Activated T-helper 1 cell treated with anti-CD3 and anti-CD28 coated beads, Interleukin-12 subunit alpha, Interleukin-12 subunit beta, Interleukin-2, Interleukin-4 antibody, amounts not matched to agents 30 ng/mL and 10 ng/mL and 1 ng/mL, durations not matched to agents 14 hours and 24 hours and 36 hours (primary cell): ENCODE measurements at places on chromosomes 4 and X.

DNA sequence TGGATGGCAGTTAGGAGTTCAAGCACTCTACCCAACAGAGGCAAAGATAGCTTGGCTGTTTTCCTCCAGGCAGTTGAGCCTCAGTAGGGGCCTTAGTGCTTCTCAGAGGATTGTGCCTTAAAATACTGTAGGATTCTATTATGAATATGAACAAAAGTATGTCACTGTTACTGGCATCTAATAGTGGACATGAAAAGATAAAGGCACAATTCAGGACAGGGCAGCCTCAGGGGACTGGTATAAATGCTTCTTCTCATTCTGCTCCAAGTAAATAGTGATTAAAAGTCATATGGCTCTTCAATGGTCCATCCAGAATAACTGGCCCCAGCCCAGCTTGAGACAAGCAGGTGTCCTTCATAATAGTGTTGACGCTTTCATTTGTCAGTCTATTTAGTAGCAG, 17.7 kb downstream of the COL4A6 start:
- no peak overlapping the region for H3K27ac ChIP-seq
- DNase-seq: no peak
- H3K4me3 ChIP-seq: no peak overlapping the region
- H3K27me3 ChIP-seq: no peaks in the 10 kb centered on the region

GRCh38 chrX:69919749-69920148, 130.0 kb downstream of the AWAT2 start:
- H3K27me3 ChIP-seq: peaks cover 2% of the 10 kb centered on the region
- no peaks in the 10 kb centered on the region for H3K4me1 ChIP-seq
- no peak overlapping the region for H3K27ac ChIP-seq
- no peak overlapping the region for H3K4me3 ChIP-seq
- H3K36me3 ChIP-seq: no peaks in the 10 kb centered on the region
- no peak for DNase-seq

GRCh38 chrX:262381-262909, 18.7 kb upstream of the PLCXD1 start:
- H3K27ac ChIP-seq: no peak overlapping the region
- no peak overlapping the region for H3K4me3 ChIP-seq
- H3K27me3 ChIP-seq: no peaks in the 10 kb centered on the region
- no peak for DNase-seq
- no peaks in the 10 kb centered on the region for H3K36me3 ChIP-seq

DNA sequence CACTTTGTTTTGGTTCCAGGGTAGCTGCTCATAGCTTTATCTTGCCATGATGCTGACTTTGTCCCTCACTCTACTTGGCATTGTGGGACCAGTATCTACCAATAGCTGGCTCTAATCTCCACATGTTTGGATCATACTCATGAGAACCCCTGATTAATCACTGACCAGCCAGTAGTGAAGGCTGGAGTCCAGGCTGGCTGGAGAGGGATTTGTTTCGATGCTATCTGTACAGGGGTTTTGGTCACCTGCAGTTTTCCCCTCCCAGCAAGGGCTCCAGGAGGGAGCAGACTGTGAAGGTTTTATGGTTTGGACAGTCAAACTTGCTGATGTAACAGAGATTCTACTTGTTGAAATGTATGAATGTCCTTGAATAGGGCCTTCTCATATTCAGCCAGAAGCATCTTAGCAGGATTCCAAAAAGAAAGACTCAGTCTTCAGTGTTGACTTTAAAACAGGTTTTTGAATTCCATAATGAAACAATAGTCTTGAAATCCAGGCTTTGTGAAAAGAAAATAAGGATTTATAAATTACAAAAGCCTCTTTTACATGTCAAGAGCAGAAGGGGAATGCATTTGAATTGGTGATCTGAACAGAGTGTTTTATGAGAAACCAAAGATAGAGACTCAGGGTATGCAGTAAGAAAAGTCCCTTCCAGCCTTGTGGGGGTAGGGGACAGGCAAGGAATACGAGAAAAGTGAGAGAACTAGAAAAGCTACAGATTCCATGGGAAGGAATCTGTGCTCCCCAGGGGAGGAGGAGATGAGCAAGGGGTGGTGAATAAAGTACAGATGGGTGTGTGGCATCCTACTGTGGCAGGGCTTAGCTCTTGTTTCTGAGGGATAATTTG, 103.1 kb upstream of the SHISA3 start:
- H3K4me1 ChIP-seq: no peaks in the 10 kb centered on the region
- DNase-seq: no peak
- H3K27me3 ChIP-seq: peaks cover 7% of the 10 kb centered on the region
- H3K36me3 ChIP-seq: no peaks in the 10 kb centered on the region
- no peak overlapping the region for H3K27ac ChIP-seq

- no peak overlapping the region for H3K4me3 ChIP-seq
- no peak for DNase-seq
- peaks cover 3% of the 10 kb centered on the region for H3K36me3 ChIP-seq
- peaks cover 2% of the 10 kb centered on the region for H3K27me3 ChIP-seq
These were observed 127.8 kb upstream of the TBL1X start for GRCh38 chrX:9337046-9337445.

DNA sequence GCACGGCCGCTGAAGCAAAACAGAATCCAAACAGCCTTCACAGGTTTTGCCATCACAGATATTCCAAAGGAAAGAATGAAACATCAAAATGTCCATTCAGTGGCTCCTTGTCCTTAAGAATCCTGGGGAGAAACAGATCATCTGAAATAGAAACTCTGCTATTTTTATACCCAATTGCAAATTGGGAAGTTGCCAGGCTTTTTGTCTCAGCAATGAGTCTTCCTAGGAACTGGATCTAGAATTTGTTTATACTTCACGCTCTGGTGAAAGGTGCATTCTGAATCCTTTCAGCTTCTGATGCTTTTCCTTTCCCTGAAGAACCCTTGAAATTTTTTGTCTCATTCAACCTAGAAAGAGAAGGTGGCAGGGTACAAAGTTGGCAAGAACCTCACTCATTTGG, 218.9 kb downstream of the FBXW7 start:
- no peak overlapping the region for H3K27ac ChIP-seq
- no peaks in the 10 kb centered on the region for H3K4me1 ChIP-seq
- no peak for DNase-seq
- no peak overlapping the region for H3K4me3 ChIP-seq

- no peaks in the 10 kb centered on the region for H3K4me1 ChIP-seq
- no peaks in the 10 kb centered on the region for H3K36me3 ChIP-seq
- H3K4me3 ChIP-seq: no peak within 1 kb of the TSS
- no peak for DNase-seq
- H3K27me3 ChIP-seq: peaks cover 34% of the 10 kb centered on the region
These were observed at the start of gene BTC for GRCh38 chr4:74794382-74795010. TSS of gene BTC (minus strand) at chr4:74794523. CDS start at chr4:74794325, 198 bp downstream.

DNA sequence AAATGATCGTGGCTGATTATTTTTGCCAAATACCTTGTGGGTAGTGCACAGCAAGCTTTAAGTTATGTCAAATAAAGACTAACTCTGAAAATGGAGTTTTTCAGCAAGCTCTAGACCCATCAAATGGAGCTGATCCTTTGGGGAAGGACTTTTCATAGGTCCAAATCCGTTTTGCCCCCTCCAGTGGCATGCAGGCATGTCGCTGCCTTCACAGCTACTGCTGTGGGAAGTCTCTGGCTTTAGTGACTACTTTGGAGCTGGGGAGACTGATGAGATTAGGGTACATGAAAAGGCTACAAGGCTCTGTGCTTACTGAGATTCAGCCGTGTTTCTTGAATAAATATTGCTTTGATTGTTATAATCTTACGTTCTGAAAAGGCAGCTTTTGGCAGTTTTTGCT, 106.6 kb upstream of the HS3ST1 start:
- no peaks in the 10 kb centered on the region for H3K36me3 ChIP-seq

GRCh38 chr4:156784970-156785369, 186.6 kb downstream of the PDGFC start:
- no peaks in the 10 kb centered on the region for H3K27me3 ChIP-seq
- no peak overlapping the region for H3K4me3 ChIP-seq
- H3K4me1 ChIP-seq: no peaks in the 10 kb centered on the region
- no peak for DNase-seq
- H3K36me3 ChIP-seq: no peaks in the 10 kb centered on the region

DNA sequence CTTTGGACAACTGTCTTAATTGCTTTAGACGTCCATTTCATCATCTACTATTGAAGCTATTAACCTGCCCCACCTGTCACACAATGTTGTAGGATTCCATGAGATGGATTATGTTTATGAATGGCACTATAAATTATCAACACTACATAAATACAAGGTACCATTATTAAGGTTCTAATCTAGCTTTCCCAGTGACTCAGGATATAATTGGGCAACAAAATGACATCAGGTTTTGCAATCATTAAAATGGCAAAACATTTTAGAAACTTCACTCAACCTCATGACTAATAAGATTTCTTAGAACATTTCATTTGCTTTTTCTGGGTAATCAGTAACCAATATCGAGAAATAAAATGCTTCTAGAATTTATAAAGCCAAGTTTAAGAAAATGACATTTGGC, 9.2 kb downstream of the HOPX start:
- no peak for DNase-seq
- peaks cover 18% of the 10 kb centered on the region for H3K27me3 ChIP-seq
- no peaks in the 10 kb centered on the region for H3K4me1 ChIP-seq

GRCh38 chr4:159674241-159674640, 571.4 kb downstream of the RAPGEF2 start:
- DNase-seq: no peak
- no peaks in the 10 kb centered on the region for H3K27me3 ChIP-seq

GRCh38 chrX:79096145-79096556, 48.3 kb upstream of the GPR174 start:
- peaks cover 9% of the 10 kb centered on the region for H3K36me3 ChIP-seq
- no peaks in the 10 kb centered on the region for H3K27me3 ChIP-seq
- peaks cover 43% of the 10 kb centered on the region for H3K4me1 ChIP-seq
- peak overlapping the region; percentile 63 for H3K4me3 ChIP-seq
- peak overlapping the region; percentile 91 for H3K27ac ChIP-seq

- H3K27ac ChIP-seq: no peak overlapping the region
- no peaks in the 10 kb centered on the region for H3K36me3 ChIP-seq
- no peak overlapping the region for H3K4me3 ChIP-seq
- peaks cover 9% of the 10 kb centered on the region for H3K27me3 ChIP-seq
These were observed 163.2 kb downstream of the DCK start for GRCh38 chr4:71156616-71157015.

- no peak overlapping the region for H3K27ac ChIP-seq
- no peak for DNase-seq
- no peaks in the 10 kb centered on the region for H3K36me3 ChIP-seq
- H3K4me3 ChIP-seq: no peak overlapping the region
- H3K4me1 ChIP-seq: no peaks in the 10 kb centered on the region
These were observed 106.0 kb downstream of the TMEM144 start for GRCh38 chr4:158316264-158316663.

DNA sequence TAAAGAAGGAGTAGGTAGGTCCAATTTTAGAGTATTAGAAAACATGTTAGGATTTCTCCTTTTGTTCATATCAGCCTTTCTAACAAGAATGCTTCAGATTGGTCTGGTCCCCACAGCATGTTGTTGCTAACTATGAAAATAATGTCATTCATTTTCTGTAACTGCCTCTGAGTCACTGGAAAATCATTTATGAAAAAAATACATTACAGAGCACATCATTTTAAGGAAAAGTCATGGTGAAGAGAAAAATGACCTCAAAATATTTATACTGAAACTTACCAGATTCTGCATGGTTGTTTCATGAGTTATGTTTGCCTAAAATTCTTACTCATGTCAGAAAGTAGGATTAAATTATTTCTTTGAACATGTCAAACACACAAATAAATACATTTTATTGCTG, 35.2 kb downstream of the DTHD1 start:
- H3K4me1 ChIP-seq: peaks cover 79% of the 10 kb centered on the region
- peak overlapping the region; percentile 74 for H3K27ac ChIP-seq
- no peaks in the 10 kb centered on the region for H3K27me3 ChIP-seq

- no peak overlapping the region for H3K4me3 ChIP-seq
- H3K27me3 ChIP-seq: no peaks in the 10 kb centered on the region
- no peak for DNase-seq
These were observed 95.7 kb upstream of the IL15 start for GRCh38 chr4:141540643-141541042.

- H3K36me3 ChIP-seq: no peaks in the 10 kb centered on the region
- no peak overlapping the region for H3K27ac ChIP-seq
- DNase-seq: no peak
- no peak overlapping the region for H3K4me3 ChIP-seq
- H3K27me3 ChIP-seq: no peaks in the 10 kb centered on the region
- H3K4me1 ChIP-seq: peaks cover 25% of the 10 kb centered on the region
These were observed 143.0 kb upstream of the PLAC1 start for GRCh38 chrX:134801267-134801666.

- H3K4me1 ChIP-seq: no peaks in the 10 kb centered on the region
- DNase-seq: no peak
- H3K27me3 ChIP-seq: peaks cover 2% of the 10 kb centered on the region
- no peak overlapping the region for H3K4me3 ChIP-seq
These were observed 79.5 kb downstream of the CBR4 start for GRCh38 chr4:168930413-168931196.

- H3K27me3 ChIP-seq: no peaks in the 10 kb centered on the region
- no peak overlapping the region for H3K27ac ChIP-seq
- H3K4me3 ChIP-seq: no peak overlapping the region
- no peak for DNase-seq
These were observed 263.6 kb upstream of the CTSO start for GRCh38 chr4:156217236-156217635.

- no peak for DNase-seq
- H3K27me3 ChIP-seq: no peaks in the 10 kb centered on the region
- no peaks in the 10 kb centered on the region for H3K4me1 ChIP-seq
These were observed 6.0 kb downstream of the IL13RA2 start for GRCh38 chrX:115011428-115011827.

DNA sequence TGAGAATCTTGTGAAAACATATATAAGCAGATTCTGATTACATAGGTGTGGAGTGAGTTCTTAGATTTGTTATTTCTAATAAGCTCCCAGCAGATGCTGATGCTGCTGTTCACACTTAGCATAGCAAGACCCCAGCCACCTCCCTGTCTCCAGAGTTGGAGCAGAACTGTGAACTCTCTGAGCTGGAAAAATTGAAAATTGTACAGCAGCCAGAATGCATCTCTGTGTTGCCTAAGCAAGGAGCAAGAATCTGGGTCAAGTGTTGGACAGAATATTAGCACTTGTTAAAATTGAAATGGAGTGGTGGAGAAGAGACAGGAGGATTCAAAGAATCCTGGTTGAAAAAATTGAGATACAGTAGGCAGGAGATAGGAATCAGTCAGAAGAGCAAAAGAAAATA, 146.6 kb upstream of the FAM47C start:
- no peak overlapping the region for H3K4me3 ChIP-seq
- H3K27ac ChIP-seq: no peak overlapping the region
- no peak for DNase-seq
- no peaks in the 10 kb centered on the region for H3K36me3 ChIP-seq

DNA sequence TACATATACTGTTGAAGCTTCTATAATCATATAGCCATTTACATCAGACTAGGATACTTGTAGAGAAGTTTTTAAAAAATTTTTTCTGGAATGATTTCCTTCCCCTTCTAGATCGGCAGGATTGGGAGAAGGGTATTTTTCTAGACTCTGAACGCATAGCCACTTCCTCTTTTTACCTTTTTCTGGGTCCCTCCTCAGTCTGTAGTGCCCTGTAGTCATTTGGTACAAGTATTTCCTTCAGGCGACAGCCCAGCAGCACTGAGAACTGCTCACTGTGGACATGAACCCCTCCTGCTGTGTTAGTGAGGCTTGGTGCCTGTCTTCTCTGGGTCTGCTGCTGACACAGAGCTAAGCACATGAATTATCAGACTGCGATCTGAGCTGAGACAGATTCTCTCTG, 255.4 kb downstream of the ARHGAP10 start:
- H3K27ac ChIP-seq: no peak overlapping the region
- H3K27me3 ChIP-seq: no peaks in the 10 kb centered on the region
- no peak overlapping the region for H3K4me3 ChIP-seq
- H3K36me3 ChIP-seq: no peaks in the 10 kb centered on the region
